Brain microvascular endothelial cell (primary cell): ENCODE measurements at places on chromosomes 16 and 17.

DNA sequence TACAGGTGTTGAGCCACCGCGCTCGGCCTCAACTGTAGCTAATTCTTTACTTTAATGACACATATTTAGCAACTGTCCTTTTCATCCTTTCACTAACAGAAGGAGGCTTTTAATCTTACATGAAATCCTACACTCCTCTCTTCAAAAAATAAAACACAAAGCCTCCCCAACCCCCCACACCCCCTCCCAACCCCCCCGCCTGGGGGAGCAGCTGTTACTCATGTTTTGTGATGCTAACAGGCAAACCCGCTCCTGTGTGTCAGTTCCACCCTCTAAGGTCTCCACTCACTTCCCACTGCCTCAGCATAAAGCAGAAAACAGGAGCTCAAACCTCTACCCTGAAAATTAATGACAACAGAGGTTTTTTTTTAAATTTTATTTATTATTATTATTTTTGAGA is 55.4 kb upstream of the SLC25A19 start:
- DNase-seq, result no peak

GRCh38 chr16:84787263-84787622 is 32.5 kb upstream of the CRISPLD2 start:
- DNase-seq, result no peak

- peak; percentile 2 for DNase-seq
These were observed 11.8 kb upstream of the GAS7 start for GRCh38 chr17:10210151-10210574.

- DNase-seq, result no peak
These were observed 137.2 kb downstream of the SNX29 start for GRCh38 chr16:12113523-12114345.

GRCh38 chr17:42041619-42042018 is 8.8 kb downstream of the C17orf113 start:
- no peak for DNase-seq

DNA sequence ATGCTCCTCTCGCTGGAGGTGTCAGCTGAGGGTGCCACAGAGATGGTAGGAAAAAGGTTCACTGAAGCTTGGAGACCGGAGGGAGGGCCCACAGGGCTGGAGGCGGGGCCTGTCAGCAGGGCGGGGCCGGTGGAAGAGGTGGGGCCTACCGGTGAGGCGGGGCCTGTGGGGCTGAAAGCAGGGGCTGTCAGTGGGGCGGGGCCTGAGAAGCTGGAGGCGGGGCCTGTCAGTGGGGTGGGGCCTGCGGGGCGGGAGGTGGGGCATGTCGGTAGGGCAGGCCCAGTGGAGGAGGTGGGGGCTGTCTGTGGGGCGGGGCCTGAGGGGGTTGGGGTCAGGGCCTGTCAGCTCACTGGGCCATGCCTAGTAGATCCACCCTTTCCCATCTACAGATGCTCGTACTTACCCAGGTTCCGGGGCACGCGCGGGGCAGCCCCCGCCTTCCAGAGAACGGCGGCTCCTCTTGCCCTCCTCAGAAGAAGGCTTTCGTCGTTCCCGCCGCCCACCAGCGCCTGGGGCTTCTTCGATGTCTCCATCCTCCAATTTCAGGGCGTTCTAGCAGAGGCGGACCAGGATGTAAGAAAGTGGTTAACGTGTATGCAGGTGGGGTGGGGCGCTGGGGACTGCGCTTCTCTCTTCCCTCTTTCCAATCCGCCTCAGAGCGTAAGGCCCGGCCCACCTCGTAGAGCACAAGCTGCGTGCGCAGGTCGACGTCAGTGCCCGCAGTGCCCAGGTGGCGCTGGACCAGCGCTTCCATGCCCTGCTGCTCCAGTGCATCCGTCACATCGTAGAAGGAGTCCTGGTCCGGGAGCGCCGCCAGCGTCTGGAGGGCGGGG is 9.8 kb downstream of the TMEM208 start:
- peak; percentile 39 for DNase-seq

DNA sequence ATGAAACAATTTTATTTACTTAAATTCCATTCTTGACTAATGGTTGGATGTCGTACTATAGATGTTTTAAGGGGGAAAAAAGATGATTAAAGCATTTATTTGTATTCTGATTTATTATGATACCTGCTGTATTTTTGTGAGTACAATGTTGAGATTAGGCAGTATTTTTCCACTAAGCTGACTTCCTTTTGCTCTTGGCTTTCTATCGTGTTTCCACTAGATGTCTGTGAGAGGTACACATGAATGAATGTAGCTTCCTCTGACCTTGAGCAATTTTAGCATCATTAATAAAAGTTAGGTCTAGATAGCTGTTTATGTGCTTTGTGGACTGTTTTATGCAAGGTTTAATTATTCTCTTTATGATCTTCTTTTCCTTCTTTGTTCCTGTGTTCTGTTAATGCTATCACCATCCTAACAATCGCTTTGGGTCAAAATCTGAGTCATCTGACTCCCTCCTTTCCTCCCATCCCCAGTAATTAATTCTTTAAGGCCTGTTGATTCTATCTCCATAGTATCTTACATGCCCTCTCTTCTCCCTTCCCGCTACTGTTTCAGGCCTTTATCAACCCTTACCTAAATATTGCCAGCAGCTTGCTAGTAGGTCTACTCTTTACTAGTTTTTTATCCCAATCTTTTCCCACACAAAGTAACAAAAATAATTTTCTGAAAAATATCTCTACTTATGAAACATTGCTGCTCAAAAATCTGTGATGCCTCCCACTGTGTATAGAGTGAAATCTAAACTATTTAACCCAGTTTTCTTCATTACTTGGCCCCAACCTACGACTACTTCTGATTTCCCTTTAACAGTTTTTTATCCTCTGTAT is 76.0 kb downstream of the VMP1 start:
- peak; percentile 56 for DNase-seq

DNA sequence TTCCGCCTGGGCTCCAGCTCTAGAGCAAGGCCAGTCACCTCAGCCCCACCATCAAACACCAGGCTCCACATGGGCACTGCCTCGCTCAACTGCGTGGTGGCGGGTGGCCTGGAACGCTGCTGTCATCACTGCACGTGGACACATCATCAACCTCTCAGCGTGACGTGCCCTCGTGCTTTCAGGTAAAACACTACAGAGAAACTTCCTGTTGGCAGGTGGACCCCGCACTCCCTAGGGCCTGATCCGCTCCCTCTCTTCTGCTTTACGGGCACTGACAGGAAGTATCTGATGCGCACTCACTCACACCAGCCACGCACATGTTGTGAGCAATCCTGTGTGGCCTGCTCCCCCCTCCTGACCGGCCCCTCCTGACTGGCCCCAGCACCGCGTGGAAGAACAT is 87.4 kb downstream of the ANKRD11 start:
- DNase-seq, result no peak

DNA sequence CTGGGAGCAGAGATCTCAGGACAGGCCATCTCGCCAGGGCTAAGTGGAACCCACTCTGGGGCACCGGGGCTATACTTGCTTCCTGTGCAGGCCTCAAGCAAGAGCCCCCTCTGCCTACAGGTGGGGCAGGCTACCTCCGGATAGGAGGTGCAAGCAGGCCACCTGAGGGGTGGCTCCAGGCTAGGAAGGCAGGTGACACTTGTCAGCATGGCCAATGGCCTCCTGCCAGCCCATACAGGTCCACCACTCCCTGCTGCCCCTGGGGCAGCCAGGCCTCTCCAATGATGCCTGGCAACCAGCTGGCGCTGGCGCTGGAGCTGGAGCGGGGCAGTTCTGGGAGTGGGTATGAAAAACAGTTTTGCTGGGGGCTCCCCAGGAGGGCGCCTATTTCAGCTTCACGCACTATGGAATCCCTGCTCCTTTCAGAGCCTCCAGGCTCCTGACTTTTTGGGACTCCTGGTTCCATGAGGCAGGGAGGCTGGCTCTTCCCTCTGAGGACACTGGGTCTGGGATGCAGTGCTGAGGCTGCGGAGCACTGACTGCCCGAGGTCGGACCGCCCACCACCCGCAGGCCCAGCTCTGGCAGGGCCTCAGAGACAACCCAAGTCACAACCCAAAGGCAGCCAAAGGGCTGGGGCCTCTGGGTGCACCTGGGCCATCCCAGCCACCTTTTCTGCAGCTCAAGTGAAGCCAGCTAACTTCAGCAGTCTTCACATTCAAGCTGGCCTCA is 8.4 kb upstream of the SREBF1 start:
- no peak for DNase-seq

DNA sequence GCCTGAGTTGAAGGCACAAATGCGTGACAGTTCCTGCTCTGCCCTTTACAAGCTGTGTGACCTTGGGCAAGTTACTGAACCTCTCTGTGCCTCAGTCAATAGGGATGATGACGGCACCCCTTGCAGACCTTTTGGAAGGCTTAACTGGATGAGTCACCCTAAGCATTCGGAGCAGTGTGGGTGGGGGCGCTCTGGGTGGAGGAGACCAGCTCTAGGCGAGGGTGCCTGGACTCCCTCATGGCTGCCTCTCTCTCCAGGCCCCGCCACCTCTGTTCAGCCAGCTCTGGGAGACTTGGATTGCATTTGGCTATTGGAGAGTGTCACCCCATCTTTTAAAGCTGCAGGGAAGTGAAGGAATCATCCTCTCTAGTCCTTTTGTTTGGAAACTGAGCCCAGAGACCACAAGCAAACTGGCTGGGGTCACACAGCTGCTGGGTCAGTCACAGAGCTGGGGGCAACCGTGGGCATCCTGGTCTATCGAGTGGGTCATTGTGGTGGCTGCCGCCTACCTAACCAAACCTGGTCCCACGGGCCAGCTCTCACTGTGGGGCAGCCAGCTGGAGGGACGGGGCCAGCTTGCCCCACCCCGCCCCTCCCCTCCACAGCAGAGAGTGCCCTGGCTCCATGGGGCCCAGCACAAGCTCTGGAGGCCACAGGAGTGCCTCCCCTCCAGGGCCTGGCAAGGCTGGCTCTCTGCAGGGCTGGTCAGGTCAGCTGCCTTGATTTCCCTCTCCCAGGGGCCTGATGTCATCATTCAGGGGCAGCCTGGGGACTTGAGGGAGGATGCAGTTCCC is 20.2 kb upstream of the GSE1 start:
- no peak for DNase-seq

DNA sequence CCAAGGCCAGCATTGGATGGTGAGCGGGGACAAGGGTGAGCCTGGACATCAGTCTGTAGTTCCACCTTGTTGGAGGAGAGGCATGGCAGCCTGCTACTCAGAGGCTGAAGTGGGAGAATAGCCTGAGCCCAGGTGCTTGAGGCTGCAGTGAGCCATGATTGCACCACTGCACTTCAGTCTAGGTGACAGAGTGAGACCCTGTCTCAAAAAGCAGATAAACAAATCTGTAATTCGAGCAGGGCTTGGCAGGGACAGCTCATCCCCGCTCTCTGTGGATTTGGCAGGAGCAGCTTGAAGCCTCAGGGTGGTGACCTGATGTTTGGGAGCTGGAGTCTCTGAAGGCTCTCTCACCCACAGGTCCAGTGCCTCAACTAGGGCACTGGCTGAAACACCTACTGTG is 38.6 kb upstream of the ZCCHC14 start:
- no peak for DNase-seq

GRCh38 chr17:83005639-83006038 is 73.8 kb upstream of the METRNL start:
- DNase-seq, result no peak

DNA sequence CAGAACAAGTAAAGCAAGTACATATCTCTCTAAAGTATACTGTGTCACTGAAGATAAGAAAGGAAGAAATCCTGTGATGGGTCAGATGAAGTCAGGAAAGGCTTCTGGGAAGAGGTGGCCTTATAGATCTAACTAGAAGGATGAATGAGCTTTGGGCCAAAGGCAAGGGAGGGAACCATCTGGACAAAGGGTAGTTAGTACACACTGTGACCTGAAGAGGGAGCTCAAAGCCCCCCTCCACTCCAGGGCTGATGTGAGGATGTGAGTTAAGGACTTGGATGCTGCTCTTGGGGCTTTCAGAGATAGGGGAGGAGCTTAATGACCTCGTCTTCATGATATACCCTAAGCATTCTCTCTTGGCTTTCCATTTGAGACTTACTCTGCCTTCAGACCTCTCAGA is 185.3 kb upstream of the CACNG3 start:
- DNase-seq, result peak; percentile 6

DNA sequence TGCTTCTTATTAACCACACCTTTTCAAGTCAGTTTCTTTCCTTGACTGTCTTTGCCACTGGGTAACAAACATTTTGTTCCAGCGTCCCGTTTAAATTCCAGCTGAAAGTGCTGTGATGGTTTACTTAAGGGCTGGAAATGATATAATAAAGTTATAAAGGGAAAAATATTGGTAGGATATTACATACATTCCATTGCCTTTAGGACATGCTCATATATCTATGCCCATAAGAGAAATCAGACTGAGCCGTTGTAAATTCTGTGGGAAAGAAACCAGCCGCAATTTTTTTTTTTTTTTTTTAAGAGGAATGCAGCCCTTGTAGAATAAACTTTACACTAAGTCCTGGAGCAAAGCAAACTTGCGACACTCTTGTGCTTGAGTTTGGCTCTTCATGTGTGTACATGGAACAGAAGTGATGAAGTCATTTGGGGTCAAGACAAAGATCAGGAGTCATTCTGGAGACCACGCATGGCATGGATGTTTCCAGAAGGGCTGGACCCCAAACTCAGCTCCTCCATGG is 210.9 kb downstream of the XYLT1 start:
- DNase-seq, result no peak

GRCh38 chr17:11467639-11468038 is 130.6 kb upstream of the DNAH9 start:
- no peak for DNase-seq

- DNase-seq, result no peak
These were observed 392.9 kb downstream of the SLC39A11 start for GRCh38 chr17:72699545-72699944.

DNA sequence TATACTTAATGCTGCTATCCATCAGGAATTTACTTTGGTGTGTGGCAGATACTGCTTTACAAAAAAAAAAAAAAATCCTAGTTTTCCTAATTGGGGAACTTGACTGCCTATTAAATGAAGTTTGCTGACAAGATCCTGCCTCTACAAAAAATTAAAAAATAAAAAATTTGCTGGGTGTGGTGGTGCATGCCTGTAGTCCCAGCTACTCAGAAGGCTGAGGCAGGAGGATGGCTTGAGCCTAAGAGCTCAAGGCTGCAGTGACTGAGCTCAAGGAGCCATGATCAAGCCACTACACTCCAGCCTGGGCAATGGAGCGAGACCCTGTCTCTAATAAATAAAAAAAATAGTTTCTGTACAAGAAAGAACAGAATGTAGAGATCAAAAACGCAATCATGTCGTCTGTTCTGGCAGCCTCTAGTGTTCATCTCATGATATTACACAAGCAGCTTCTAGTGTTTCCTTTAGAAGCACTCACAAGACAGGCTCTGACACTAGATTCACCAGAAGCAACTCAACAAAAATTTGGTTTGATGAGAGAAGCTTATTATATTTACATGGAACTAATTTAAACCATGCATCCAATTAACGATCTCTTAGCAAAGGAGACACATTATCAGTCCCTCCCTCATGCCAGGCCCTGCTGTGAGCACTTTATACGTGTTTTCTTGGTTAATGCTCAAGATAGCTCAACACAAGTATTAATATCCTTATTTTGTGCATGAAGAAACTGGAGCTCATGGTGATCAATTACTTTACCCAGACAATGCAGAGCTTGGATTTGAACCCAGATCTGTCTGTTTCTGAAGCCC is 6.8 kb upstream of the KRTAP17-1 start:
- DNase-seq, result peak; percentile 64

DNA sequence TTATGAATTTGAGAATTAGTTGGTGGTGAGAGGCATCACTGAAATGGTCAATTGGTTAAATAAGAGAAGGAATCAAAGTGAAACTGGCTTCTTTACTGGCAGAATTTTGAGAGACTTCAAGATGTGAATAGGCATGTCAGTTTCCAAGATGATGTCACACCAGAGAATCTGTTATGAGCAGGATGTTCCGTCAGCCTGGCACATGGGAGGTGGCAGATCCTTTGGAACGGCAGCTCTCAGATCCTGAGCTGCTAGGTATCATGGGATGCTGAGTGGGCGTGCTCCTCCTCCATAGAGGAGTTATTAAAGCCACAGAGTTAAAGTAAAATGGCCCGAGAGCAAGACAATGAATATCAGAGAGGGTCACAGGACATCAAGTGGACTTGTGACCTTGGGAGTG is 444.3 kb upstream of the HSBP1 start:
- no peak for DNase-seq
